ENCODE measurements at places on chromosomes 6 and 20.

DNA sequence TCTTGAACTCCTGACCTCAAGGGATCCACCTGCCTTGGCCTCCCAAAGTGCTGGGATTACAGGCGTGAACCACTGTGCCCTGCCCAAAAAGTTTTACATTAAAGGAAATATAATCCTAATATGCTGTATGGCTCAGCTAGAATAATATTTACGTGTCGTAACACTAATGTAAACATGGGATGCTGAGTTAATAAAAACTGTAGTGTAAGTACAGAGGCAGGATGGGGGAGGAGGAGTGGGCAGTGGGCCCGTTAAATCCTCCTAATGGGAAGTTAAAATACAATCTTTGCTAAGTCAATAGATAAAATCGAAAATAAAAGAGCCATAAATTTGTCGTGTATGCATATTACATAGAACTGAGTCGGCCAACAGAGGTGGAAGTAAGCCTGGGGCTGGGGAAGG lies 12.1 kb upstream of the IP6K3 start:
- DNase-seq: no peak

GRCh38 chr6:13183415-13184088 lies 144.8 kb downstream of the TBC1D7 start:
- no peak for DNase-seq

- peak; percentile 55 for DNase-seq
Measured at GRCh38 chr6:5205035-5205507, 55.7 kb downstream of the LYRM4 start.

GRCh38 chr6:2426561-2427340 lies 181.3 kb upstream of the GMDS start:
- no peak for DNase-seq

DNA sequence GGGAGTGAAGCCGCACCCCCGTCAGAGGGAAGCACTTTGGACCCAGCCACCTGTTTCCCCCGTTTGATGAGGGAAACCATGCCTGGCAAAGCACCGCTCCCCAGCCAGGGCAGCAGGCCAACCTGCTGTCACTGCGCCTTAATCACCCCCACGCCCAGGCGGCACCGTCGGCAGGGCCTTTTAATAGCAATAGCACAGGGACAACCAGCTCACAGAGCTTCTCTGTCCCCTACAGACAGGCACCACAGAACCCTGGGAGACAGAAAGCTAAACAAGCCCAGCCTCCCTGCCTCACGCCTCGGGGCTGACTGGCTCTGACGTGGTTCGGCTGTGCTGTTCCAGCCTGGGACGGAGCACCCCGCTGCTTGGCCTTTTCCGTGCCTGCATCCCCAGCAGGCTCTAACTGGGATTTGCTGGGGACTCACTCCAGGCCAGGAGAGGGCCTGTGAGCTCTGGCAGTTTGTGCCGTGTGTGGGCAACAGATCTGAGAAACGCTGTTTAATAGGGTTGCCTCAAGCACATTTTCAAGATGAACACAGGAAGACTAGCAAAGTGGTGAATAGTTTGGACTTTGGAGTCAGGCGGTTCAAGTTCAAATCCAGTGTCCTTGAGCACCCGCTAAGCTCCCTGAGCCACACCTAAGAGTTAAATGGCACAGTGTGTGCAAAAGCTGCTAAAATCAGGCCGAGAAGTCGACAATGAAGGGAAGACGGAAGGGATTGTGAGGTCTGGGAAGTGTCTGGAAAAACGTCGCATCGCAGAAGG lies 223.8 kb downstream of the NRN1 start:
- peak; percentile 78 for DNase-seq

GRCh38 chr20:37240337-37241067 lies 21.1 kb downstream of the GHRH start:
- DNase-seq: no peak

- no peak for DNase-seq
Measured at GRCh38 chr6:24126586-24127192, 674 bp downstream of the NRSN1 start.

- no peak for DNase-seq
Measured at GRCh38 chr6:108253241-108253640, 7.6 kb downstream of the SNX3 start.

DNA sequence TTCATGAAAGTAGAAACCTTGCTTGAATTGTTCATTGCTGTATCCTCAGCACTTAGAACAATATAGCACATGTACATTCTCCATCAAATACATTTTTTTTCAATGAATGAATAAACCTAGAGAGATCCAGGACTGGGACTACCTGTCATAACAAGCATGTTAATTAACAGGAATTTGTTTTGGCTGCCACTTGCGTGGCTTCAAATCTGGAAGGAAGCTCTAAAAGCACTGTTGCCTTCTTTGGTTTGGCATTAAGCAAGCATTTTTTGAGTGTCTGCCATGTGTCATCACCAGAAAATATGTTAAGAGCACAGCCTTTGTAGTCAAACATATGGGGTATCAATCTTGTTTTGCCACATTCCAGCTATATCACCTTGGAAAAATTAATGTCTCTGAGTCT lies 131.9 kb upstream of the BACH2 start:
- DNase-seq: no peak

DNA sequence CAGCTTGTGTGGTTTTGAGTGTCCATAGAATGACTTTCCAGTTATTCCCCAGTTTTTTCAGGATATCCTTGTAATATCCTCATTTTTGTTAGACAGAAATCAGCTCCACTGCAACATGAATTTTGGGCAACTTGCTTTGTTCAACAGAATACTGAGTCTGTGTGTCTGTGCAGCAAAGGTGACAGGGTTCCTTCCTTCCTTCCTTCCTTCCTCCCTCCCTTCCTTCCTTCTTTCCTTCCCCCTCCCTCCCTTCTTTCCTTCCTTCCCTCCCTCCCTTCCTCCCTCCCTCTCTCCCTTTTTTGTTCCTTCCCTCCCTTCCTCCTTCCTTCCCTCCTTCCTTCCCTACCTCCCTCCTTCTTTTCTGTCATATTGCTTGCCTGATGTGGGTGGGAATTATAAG lies 496.5 kb downstream of the EPM2A start:
- no peak for DNase-seq

DNA sequence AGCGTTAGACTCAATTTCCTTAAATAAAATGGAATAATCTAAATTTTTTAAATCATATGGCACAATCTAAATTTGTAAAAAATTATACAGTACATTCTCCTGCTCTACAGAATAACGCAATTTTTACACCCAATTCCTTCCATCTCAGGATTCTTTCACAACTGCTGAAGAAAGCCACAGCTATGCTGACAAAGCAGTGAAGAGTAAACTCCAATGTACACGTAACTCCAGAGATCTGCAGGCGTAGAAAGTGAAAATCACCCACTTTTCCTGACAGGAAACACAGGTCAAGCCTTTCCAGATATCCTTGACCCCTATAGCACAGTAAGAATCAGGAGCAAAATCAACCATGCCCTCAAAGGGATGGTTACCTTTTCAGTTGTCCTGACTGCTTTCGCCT lies 27.4 kb downstream of the EPHA7 start:
- DNase-seq: no peak

DNA sequence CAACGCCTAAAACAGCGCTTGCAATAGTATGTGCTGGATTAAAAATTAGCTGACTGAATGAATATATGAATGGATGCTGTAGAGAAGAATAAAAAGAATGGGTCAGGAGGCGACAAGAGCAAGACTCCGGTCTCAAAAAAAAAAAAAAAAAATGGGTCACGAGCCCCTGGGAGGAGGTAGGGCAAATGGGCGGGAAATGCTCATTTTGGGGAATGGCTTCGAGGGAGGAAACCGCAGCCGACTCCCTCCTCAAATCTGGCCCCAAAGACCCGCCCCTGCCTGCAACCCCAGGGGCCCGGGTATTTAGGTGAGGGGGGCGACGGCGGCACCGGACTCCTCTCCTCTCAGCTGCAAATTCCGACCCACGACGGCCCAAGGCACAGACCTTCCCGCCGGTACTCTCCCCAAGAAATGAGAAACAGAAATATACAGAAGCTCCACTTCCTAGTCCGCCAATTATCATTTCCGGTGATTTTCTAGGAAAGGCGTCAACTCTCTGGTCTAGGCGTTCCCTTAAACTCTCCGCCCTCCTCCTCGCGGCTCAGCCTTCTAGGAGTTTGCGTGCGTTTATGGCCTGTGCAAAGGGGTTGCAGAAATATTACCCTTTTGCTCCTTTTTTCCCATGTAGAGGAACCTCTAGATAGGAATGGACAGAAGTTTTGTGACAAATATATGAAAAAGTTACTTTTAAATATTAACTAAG lies at the start of gene ZNF311:
Gene ZNF311 (minus strand): TSS at position 133 of the 703 bp plus-strand sequence. CDS start 1,361 bp downstream, outside the sequence.
- DNase-seq: no peak

- no peak for DNase-seq
Measured at GRCh38 chr20:4550740-4551139, 171.0 kb upstream of the PRND start.

GRCh38 chr6:1724124-1724523 lies 114.4 kb downstream of the FOXC1 start:
- no peak for DNase-seq

DNA sequence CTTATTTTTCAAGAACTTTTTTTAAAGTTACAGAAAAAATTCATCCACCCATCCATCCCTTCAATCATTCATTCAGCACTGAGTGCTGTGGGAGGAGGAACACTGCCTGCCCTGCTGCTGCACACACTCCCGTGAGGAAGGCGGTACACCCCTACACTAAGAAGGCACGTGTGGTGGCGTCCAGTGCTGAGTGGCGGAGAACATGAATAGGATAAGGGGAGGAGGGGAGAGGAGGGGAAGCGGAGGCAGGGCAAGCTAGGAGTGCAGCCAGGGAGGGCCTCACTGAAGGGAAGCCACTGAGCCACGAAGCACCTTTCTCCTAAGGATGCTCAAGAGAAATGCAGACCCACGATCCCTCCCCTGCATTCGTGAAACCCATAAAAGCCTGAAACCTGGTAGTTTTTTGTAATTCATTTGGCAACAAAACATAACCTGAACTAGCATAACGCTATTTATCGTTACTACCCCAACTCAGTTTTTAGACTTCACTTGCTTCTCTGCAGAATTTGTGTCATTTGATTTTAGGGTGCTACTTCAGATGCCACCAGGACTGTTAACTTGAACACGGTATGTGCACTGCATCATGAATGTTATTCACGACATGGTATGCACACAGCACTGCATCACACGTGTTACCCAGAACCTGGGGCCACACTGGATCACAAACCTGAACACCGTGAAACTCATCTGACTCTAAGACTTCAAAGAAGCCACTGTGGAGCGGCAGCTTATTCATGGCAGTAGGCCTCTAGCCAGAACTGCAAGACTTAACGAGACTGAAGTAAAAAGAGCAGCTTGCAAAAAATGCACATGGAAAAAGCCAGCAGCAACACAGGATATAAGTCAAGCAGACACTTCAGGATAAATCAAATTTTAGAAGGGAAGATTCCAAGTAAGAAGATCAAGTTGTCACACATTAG lies 3.5 kb downstream of the RNASET2 start:
- DNase-seq: no peak

Data from WERI-Rb-1 (cell line).